ENCODE measurements at places on chromosomes 16 and 17.

GRCh38 chr17:74631468-74632450 lies 8.2 kb upstream of the CD300E start:
- peak; percentile 96 for DNase-seq

- DNase-seq = peak; percentile 24
Observed at GRCh38 chr17:80740141-80740540, 195.5 kb downstream of the RPTOR start.

DNA sequence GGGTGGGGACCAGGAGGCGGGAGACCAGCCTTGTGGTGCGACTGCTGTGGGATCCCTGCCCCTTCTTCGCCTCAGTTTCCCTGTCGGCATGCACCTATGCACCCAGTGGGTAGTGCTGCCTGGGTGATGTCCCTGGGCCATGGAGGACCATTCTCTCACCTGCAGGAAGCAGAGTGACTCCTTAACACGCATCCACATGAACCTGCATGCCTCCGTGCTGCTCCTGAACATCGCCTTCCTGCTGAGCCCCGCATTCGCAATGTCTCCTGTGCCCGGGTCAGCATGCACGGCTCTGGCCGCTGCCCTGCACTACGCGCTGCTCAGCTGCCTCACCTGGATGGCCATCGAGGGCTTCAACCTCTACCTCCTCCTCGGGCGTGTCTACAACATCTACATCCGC lies 25.2 kb downstream of the ADGRG5 start:
- DNase-seq = no peak

DNA sequence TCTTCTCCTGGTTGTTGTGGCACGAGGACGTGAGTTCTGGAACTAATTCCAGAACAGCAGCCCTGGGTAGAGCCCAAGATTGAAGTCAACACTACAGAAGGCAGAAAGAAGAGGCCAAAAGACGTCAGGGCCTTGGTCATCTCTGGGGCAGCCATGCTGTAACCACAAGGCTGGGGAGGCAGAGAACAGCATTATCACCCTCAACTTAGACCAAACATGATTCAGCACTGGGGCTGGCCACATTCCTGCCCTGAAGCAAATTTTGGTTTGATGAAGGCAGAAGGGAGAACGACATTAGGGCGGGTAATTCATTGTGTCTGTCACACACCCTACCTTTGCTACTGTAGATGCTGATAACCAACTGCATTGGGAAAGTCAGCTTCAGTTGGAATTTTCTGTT lies 9.7 kb upstream of the ALOX15B start:
- DNase-seq = no peak

DNA sequence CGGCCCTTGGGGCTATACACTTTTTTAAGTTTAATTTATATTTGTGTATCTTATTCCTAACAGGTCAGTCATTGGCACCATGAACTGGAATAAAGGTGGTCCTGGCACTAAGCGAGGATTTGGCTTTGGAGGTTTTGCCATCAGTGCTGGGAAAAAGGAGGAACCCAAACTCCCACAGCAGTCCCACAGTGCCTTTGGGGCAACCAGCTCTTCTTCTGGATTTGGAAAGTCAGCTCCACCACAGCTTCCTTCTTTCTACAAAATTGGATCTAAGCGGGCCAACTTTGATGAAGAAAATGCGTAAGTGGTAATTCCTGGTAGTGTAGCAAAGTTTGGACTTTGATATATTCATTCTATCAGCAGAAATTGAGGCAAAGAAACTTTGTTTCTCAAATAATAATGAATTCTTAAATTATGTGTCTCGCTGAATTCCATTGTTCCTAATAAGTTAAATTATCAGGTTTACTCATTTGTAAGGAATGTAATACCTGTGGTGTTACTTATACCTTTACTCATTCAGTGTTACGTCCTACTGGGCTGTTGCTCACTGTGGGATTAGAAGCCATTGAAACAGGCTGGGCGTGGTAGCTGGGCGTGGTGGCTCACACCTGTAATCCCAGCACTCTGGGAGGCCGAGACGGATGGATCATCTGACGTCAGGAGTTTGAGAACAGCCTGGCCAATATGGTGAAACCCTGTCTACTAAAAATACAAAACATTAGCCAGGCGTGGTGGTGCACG lies 13.2 kb downstream of the DDX42 start:
- DNase-seq = peak; percentile 44

DNA sequence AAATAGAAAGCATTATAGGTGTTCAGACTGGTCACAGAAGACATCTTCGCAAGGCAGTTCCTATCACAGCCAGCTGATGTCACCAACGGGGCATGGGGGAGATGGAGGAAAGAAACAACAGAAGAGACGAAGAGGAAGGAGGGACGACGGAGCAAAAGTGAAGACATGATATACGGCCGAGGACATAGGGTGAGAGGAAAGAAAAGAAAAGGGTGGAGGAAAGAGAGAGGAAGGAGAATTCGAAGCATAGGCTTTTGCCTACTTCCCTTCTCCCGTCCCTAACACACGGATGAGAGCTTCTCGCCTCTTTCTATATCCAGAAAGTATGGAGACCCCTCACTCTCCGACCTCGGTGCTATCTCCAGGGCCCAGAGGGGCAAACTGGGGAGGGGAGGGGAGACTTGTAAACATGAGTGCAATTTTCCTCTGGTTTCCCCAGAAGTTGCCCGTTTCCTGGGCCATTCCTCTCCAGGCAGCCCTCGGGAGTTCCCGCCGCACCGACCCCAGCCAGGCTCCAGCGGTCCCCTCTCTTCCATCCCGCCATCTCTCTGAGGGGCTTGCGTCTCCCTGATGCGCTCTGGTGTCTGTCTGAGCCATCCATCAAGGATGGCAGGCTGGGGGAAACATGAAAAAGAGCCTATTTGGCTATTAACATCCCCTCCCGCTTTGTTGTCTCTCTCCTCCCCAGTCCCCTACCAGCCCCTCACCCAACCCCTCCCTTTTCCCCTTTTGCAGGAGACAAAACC lies 26.0 kb downstream of the COPZ2 start:
- DNase-seq = peak; percentile 55

- no peak for DNase-seq
Observed at GRCh38 chr16:73389085-73389484, 341.2 kb upstream of the ZFHX3 start.

DNA sequence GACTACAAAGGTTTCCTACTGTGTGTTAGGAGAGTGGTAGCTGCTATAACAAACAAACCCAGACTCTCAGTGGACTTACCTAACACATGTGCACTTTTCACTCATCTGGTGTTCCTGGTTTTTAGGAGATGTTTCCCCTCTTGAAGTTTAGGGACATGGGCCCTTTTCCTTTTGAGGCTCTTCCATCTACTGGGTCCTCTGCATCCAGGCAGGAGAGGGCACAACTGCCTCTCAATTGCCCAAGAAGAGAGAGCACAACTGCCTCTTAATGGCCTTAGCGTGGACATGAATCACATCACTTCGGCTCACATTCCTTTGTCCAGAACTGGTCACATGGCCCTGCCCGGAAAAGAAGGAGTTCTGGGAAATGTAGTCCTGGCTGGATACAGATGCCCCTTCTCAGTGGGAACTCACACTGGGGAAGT lies 9.8 kb upstream of the TNRC6C start:
- DNase-seq = no peak
